ENCODE measurements at places on chromosomes 6 and 20. TPM values are rescaled to one million over a fixed set of nuclear protein-coding genes. Genes with fewer than 3 reads are reported as not detected.
A peak's percentile ranks its signal among the peaks of the same experiment; 100 is the strongest.

Gene TPBG
- total RNA-seq: 362 TPM

Gene EEF1A2
- total RNA-seq: 0.54 TPM

DNA sequence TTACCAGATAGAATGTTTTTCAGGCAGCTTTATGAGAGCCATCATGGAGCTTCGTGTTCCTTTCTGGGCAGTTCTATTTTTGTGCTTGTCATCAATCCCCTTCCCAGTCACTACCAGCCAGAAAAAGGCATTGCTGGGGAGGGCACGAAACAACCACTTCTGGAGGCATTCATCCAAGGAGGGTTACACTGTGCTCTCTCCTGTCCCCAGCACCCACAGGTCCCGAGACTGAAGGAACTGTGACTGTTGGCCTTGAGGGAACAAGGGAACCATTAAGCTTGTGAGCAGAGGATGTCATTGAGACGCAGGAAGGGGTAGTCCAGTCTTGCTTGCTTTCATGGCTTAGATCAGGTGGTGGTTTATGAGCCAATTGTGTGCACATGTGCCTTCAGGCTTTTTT lies 20.1 kb upstream of the ENPP5 start:
- H3K27ac ChIP-seq: no peak overlapping the region
- no peaks in the 10 kb centered on the region for H3K36me3 ChIP-seq
- DNase-seq: no peak
- H3K27me3 ChIP-seq: no peaks in the 10 kb centered on the region
- no peak overlapping the region for H3K4me3 ChIP-seq
- no peaks in the 10 kb centered on the region for H3K4me1 ChIP-seq

GRCh38 chr20:20711413-20711812 lies 1.0 kb downstream of the RALGAPA2 start:
- H3K4me1 ChIP-seq: peaks cover 18% of the 10 kb centered on the region
- H3K27ac ChIP-seq: no peak overlapping the region
- peak overlapping the region; percentile 99 for H3K4me3 ChIP-seq
- DNase-seq: no peak

DNA sequence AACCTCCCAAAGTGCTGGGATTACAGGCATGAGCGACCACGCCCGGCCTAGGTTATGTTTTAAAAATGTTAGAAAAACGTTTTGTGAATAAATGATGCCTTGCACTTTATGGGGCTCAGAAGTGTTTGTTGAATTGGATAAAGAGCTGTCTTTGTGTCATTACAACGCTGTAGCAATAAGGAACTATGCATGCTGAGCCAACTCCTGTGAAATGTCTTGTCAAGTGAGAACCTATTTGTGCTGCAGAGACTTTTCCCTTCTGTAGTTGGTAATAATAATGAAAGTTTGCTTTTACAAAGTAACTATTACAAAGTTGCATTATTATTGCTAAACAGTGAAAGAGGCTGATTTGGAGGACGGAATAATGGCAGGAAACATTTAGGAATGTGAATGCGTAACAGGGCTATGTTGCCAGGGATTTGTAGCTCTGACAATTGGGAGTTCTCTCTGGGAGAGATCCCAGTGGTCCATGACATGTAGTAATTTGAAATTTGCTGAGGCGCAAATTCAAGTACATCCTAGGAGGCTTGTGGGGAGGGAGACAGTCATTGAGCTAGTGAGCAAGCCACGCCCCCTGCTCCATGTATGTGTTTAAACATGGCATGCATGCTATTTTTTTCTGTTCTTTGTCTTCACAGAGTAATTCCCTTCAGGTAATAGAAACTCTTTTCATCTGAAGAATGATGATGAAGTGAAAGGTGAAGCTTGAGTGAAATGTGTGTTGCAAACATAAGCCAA lies 16.8 kb upstream of the BICRAL start:
- no peaks in the 10 kb centered on the region for H3K27me3 ChIP-seq
- H3K4me3 ChIP-seq: no peak overlapping the region
- H3K27ac ChIP-seq: no peak overlapping the region
- H3K36me3 ChIP-seq: no peaks in the 10 kb centered on the region
- DNase-seq: no peak

Measured in neural progenitor cell (in vitro differentiated cells).